Stimulated activated CD4-positive, alpha-beta T cell treated with anti-CD3 and anti-CD28 coated beads, Interleukin-4, amount 100 ng/mL, for 48 hours (primary cell): ENCODE measurements at places on chromosomes 16 and 17.

DNA sequence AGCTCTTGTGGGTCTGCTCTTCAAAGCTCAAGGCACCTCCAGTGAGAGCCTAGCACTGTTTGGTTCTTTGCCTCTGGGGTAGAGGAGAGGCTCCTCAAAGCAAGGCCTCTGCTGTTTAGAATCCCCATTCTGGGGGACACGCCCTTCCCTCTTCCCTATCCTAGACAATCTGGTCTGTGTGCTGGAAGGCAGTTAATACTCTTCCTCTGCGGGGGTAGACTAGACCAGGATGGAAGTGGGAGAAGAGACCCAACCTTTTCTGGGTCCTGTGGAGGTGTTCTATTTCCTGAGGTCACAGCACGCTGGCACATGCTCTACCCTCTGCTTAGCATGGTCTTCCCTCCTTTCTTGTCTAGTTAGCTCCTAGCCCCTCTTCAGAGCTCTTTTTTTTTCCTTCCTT, 7.7 kb downstream of the ERAL1 start:
- DNase-seq = no peak

DNA sequence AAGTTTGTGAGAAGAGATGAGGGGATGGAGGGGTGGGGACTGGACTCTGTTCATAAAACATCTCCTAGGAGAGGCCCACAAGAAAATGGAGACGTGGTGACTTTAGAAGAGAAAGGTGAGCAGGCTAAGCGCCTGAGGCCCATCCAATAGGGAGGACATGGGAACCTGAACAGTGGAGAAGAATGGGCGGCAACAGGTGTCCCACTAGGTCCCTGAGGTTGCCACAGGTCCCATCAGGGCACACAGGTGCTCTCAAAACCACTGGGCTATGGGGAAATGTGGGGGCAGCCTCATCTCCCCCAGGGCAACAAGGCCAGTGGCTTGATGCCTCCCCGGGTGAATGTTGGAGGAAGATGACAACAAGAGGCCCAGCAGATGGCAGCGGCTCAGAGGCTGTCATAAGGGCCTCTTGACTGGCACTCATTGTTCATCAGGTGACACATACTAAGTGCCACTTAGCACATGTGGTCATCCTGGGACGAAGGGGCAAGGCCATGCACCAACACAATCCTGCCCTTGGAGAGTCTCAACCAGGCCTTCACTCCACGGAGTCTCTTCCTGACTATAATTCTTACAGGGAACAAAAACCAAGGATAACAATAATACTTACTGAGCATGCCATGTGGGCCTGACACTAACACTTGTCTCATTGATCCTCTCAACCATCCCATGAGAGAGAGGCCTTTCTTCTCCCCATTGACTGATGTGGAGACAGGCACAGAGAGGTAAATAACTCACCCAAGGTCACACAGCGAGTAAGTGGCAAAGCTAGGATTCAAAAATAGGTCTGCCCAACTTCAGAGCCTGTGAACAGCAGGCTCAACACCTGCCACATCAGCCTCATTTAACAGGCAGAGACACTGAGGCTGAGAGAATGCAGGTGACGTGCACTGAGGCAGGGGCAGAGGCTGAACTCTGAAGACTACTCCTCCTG, 38.0 kb downstream of the CUEDC1 start:
- DNase-seq = no peak

DNA sequence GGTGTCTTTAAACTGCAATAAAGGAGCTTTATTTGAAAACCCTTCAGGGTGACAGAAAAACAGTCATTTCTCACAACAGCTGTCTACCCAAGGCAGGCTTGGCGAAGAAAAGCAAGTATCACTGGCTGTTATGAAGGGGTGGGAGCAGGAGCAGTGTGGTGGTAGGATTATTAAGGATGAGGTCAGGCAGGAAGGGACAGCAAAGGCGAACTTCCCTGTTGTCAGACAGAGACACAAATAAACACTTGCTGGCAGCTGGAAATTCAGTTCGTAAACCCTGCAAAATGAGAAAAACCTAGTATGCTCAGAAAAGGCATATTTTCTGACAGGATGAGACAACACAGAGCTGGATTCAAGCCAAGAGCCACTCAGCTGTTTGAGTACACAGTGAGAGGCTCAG, 416.3 kb upstream of the CDH5 start:
- no peak for DNase-seq

GRCh38 chr17:58391302-58391984, 25.9 kb downstream of the RNF43 start:
- DNase-seq = no peak

DNA sequence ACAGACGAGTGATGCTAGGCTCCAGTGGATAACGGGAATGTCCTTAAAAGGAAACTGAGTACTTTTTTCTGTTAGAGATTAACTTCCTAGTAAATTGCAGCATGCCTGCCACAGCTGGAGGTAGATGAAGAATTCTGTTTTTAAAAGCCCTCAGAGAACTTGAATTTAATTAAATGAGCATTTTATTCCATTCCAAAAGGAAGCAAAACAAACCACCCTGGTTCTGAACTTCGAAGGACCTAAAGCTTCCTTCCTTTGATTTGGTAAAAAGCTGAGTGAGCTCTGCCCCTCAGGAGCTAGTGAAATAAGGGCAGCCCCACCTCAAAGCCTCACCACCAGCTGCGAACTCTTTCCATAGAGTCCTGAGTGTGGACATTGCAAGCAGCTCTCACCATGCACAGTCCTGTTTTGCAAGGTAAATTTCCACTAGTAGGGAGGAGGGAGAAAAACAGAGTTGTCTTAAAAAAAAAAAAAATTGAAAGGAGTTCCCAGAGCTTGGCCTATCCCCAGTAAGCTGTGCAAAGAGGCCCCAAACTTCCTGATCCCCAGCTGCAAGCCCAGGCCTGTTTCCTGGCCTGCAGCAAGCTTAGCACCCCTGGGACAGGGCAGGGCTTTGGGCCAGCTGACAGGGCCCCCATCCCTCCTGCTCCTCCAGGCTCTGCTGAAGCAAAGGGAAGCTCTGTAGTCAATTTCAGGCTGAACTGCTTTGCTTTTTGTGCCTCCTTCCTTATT, 11.2 kb downstream of the CHD9NB start:
- DNase-seq = no peak

- no peak for DNase-seq
Measured at GRCh38 chr17:72651988-72652387, 440.5 kb downstream of the SLC39A11 start.

GRCh38 chr17:54903375-54903774, 2.7 kb downstream of the TOM1L1 start:
- no peak for DNase-seq

GRCh38 chr17:59812139-59812538, 80.6 kb downstream of the TUBD1 start:
- DNase-seq = no peak

DNA sequence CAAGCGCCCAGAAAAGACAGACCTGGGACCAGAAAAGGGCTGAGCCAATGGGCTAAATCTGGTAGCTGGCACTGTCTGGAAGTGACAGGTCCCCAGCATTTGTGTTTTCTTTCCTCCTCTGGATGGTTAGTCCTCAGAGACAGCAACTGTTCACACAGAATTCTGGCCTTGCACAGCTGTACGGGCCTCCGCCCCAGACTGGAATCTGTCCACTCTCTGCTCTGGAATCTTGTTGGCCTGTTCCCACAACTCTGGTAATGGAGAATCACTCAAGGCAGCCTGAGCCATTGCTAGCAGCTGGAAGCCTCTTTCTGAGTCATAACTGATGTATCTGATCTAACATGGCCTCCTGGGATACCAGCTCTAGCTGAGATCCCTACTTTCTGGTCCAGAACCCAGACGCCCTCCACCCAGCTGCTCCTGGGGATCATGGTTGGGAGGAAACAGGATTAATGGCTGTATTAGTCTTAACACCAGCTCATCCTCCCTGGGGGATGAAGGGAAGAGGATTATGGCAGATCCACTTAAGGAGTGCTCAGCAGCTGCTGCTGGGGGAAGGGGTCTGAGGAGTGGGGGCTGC, 9.1 kb downstream of the ZNF668 start:
- no peak for DNase-seq

DNA sequence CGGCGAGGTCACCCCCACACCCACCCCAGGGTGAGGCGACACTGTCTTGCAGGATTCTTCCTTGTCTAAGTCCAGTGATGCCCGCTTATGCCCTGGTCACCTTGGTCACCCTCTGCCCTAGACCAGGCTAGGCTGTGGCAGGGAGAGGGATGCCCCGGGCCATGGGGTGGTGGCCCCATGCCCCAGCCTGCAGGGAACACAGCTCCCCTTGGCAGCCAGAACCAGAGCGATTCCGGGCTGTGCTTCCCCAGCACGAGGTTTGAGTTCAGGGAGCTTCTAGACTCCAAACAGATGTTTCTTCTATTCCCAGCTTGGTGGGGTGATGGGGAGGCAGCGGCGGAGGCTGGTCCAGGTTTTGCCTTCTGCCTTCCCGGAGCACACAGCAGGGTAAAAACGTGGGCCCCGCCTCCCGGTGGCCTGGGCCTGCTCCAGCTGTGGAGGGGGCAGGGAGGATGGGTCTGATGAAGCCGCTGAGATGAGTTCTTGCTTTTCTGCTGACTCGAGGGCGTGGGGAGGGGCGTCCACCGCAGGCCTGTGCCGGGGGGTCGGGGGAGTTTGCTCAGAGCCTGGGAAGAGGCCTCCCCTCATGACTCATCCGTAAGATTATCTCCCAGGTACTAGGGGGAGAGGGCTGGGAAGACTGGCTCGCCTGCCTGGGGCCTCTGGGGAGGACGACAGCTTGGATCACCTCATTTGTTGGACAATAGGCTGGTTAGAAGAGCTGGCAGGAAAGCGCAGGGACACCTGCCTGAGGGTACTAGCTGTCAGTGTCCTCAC, 15.4 kb downstream of the SMTNL2 start:
- no peak for DNase-seq

DNA sequence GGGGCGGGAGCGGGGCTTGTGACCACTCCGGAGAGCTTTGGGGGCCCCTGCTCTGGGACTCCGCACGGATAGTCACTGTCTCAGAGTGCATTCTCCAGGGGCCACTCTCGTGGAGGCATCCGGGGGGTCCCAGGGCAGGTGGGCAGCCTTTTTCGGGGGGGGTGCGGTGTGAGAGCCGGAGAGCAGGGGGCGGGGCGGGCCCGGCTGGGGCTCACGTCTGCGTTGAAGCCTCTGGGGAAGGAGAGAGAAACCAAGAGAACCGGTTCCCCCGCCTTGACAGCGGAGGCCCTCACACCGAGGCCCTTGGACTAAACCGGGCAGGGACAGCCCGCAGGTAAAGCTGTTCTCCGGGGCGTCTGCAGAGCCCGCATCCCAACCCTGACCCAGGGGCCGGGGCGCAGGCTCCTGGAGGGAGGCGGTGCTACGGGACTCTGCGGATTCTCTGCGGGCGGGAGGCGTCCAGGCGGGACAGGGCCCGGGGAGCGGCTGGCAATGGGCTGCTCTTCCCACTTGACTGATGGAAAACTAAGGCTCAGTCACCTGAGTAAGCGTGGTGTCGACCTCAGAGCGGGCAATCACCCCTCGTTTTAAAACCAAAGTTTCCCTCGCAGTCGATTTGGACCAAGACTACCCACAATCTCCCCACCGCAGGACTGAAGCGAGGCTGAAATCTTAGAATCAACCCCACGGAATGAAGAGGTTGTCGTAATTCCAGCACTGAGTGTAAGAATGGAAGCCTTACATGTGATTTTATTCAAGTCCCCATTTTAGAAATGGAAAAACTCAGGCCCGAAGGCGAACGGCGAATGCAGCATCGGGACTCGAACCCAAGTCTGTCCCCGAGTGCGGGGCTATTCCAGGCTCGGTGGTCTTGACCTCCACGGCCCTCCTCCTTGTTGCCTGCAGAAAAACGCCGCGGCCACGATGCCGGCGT, 49.6 kb upstream of the AMZ2 start:
- no peak for DNase-seq

DNA sequence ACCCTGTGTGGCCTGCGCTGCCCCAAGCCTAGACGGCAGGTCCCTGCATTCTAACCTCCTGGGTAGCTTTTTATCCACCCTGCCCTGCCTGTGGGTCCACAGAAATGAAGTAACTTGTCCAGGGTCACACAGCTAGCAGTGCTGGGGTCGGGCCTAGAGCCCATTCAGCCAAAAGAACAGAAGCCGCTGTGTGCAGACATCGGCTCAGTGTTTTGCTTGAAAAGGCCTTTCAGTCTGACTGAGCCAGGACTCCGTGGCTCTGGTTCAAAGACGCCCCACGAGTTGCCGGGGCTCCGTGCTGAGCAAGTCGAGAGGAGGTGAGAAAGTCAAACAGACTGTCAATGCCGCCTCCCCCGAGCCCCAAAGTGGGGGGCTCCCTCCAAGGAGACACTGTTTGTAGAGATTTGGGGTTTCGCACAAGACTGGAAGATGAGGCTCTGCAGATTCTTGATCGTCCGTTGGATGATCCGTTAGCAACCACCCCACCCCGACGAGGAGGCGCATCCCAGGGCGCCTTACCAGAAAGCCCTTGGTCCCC, 226.2 kb downstream of the NTN1 start:
- DNase-seq = no peak

GRCh38 chr17:64653325-64653984, 8.7 kb downstream of the SMURF2 start:
- no peak for DNase-seq

- DNase-seq = no peak
Measured at GRCh38 chr17:1110862-1111598, 68.8 kb downstream of the ABR start.

DNA sequence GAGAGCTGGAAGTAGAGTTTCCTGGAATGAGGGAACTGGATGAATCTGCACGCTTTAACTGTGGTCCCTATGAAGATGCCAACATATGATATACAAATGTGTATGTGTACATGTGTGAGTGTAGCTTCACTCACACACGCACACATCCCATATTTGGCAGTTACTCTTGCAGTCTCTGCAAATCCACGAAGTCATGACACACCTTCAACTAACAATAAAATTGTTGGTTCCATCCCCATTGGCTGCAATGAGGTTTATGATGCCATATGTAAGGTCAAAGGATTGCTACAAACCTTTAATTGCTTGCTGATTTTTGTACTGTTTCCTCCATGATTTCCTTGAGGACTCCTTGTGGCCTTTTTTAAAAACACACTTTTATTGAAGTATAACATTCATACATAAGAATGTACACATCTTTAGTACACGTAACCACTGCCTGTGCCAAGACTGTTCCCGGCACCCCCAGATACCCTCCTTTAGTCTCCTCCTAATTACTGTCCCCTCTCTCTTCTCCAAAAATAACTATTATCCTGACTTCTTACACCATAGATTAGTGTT, 22.0 kb downstream of the MYO1D start:
- DNase-seq = no peak

DNA sequence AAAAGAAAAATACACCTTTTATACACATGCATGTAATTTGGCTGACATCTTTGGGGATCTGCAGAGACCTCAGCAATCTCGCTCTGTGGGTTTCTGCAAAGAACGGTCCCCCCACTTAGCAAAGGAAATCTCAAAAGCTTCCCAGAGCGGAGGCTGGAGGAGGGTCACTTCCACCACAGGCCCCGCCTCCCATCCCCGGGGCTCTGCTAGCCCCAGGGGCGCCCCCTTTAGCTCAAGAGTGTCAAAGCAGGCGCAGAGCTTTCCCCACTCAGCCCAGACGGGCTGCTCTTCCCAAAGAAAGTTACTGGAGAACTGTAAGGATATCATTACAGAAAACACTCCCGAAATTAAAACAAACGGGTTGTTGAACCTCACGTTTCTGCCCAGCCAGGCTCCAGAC, 11.4 kb downstream of the SLC13A5 start:
- peak; percentile 37 for DNase-seq

DNA sequence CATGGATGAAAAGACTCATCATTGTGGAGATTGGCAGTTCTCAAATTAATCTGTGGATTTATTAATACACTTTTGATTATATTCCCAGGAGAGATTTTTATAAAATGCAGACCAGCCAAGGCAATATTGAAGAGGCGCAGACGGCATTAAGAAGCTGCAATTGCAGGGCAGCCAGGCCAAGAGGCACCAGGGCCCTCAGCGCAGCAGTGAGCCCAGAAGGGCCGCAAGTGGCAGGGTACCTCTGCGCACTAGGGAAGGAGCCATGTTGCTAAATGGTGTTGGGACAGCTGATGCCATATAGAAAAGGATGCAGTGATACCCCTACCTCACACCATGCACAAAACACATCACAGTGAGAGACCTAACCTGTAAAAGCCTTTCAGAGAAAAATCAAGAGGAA, 36.6 kb upstream of the CHMP6 start:
- no peak for DNase-seq
